ENCODE measurements at places on chromosomes 7 and 10.

GRCh38 chr7:102849079-102849478 lies 63.7 kb upstream of the LRRC17 start:
- DNase-seq = no peak

- no peak for DNase-seq
Observed at GRCh38 chr10:57145548-57145947, 784.5 kb upstream of the ZWINT start.

- no peak for DNase-seq
Observed at GRCh38 chr10:5596611-5597341, 69.6 kb downstream of the ASB13 start.

DNA sequence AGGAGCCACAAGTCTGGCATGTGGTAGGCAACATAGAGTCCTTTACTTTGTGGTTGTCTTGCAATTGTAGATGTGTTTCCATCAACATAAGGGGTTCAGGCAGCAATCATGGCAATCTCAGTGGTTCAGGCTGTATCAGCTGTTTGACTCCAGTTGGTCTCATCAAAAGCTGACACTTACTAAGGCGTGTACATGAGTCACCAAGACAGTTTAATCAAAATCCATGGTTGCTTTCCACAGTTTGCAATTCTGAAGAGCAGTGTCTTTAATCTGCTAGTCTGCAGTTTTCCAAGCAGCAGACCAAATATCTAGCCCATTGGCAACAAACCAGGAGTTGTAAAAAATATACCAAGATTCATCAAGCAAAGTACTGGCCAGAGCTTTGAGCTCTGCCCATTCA lies 210.2 kb downstream of the MDFIC start:
- no peak for DNase-seq

- DNase-seq = no peak
Observed at GRCh38 chr10:8616166-8616565, 561.7 kb downstream of the GATA3 start.

GRCh38 chr7:13832346-13832745 lies 157.1 kb downstream of the ETV1 start:
- no peak for DNase-seq

DNA sequence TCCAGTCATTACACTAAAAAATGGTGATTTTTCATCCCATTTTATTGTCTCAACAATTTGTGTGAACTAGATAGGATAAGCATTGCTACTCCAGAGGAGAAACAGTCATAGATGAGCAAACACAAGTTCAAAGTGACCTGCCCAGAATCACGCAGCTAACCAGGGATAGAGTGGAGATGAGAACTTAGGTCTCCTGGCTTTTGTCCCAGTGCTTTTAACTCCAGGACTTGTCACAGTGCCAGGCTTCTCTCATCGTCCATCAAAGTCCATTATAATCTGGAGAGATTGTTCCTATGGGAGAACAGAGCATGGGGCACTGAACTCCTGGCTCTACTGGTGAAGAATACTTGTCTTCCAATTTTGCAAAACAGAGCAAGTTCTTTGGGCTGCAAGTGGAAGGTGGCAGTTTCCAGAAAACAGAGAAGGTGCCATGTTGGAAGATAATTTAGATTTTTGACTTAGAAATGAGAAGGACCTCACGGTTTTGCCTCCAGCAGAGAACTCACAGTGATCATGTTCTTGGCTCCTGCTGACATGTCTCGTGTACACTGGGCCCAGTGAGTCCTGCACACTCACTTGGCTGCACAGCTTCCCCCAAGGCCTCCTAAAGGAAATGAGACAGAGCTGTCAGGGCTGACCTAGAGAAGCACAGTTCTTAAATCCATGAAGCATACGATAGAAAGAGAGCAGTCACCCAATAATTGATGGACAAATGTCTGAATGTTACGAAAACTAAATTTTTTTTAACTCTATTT lies 322.9 kb upstream of the NRP1 start:
- peak; percentile 66 for DNase-seq

GRCh38 chr10:14661818-14662217 lies 112.9 kb downstream of the FAM107B start:
- no peak for DNase-seq

- no peak for DNase-seq
Observed at GRCh38 chr10:70328018-70328417, 44.2 kb upstream of the NPFFR1 start.

DNA sequence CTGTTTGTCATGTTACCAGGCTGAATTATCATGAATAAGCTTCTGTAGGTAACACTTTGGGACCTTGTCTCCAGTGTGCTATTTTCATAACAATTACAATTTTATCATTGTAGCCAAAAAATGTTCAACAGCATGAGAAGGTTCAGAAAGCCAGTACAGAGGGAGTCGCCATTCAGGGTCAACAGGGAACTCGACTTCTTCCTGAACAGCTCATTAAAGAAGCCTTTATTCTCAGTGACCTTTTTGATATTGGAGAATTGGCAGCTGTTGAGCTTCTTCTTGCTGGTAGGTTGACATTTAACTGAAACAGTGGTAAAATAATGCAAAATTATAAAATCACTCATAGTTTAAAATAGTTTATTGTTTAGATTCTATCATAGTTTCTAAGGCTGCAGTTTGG lies 15.8 kb downstream of the NUP205 start:
- DNase-seq = no peak

- DNase-seq = no peak
Observed at GRCh38 chr7:81297317-81297716, 378.5 kb upstream of the SEMA3C start.

- DNase-seq = no peak
Observed at GRCh38 chr7:29041991-29042390, 83.9 kb upstream of the TRIL start.

DNA sequence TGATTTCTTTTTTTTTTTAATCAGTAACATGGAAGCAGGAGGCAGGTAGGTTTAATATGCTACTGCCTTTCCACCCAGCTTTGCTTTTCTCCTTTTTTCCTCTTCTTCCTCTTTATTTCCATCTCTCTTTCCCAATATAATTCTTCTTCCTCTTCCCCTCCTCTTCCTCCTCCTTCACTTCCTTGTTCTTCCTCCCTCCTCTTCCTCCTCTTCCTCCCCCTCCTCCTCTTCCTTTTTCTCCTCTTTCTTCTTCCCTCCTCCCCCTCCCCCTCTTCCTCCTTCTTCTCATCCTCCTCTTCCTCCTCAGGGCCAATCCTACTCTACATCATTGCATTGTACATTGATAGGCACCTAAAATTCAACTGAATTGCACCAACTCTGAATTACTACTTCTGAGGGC lies 11.4 kb downstream of the ZNF503 start:
- DNase-seq = no peak

DNA sequence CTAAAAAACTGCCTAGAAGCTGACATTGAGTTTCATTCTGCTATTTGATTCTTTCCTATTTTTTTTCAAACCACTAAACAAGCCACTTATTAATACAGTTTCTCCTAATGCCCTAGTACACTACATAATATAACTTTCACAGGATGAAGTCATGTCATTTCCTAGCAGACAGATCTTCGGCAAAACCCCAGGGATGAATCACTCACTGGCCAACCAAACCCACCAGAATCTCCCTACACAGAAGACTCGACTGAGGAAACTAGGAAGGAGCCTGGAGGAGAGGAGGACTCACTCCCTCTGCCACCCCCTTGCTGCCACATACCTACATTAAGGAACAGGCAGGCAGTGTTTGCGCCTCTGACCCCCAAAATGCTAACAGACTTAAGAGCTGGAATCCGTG lies 33.4 kb downstream of the XPNPEP1 start:
- DNase-seq = no peak

Data from NCI-H345 (cell line).